ENCODE measurements at places on chromosomes 2 and 18.
A peak's percentile ranks its signal among the peaks of the same experiment; 100 is the strongest.

DNA sequence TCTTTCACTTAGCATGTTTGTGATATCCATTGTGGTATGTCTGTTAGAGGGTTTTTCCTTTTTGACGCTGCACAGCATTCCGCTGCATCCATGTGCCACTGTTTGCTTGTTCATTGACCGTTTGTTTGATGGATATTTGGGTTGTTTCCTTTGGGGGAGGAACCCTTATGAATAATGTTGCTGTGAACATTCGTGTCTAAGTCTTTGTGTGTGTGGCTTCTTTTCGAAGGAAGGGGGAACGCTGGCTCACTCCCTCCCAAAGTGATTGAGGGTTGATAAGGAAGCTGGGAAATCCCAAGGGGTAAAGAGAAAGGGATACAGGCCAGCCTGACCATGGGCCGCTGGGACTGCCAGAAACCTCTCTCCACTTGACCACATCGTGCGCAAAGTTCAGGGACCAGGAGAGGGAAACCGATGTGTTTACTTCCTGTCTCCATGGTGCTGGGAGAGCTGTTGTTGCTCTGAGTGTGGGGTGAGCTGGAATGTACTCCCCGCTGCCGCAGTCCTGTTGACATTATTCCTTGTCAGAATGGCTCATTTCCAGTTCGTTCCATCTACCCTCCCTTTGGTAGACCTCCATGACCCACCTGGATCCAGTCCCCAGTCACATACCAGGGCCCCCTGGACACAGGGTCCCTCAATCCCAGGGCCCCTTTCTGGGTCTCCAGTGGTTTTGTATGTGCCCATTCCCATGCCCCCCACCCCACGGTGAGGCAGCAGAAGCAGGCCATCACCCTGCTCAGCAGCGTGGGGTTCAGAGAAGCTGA lies 39.6 kb downstream of the HS1BP3 start:
- no peak overlapping the region for H3K4me3 ChIP-seq
- DNase-seq, result no peak
- H3K4me1 ChIP-seq, result peaks cover 55% of the 10 kb centered on the region
- H3K27me3 ChIP-seq, result no peaks in the 10 kb centered on the region

- no peak overlapping the region for H3K4me3 ChIP-seq
- H3K27me3 ChIP-seq, result no peaks in the 10 kb centered on the region
- no peaks in the 10 kb centered on the region for H3K4me1 ChIP-seq
- DNase-seq, result no peak
- peaks cover 3% of the 10 kb centered on the region for H3K36me3 ChIP-seq
These were observed 22.4 kb downstream of the NCOA1 start for GRCh38 chr2:24513281-24514071.

DNA sequence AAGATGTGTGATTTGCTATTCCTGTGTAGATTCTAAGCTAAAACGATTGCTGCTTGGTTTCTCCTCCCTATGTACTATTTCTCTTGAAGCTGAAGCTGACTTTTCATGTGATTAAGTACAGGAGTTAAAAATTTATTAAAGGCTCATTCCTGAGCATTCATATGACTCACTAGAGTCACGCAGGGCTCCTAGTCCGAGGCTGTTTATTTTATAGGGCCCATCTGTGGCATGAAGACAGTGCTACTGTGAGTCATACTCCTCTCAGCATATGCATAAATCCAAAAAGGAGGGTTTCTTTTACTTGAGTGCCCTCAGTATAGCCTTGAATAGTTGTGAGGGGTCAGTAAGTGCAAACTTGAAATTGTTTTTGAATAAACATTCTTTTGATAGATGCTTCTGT lies 378.8 kb downstream of the PTPRM start:
- no peaks in the 10 kb centered on the region for H3K27me3 ChIP-seq
- no peak overlapping the region for H3K4me3 ChIP-seq
- H3K27ac ChIP-seq, result no peak overlapping the region
- peak; percentile 41 for DNase-seq

DNA sequence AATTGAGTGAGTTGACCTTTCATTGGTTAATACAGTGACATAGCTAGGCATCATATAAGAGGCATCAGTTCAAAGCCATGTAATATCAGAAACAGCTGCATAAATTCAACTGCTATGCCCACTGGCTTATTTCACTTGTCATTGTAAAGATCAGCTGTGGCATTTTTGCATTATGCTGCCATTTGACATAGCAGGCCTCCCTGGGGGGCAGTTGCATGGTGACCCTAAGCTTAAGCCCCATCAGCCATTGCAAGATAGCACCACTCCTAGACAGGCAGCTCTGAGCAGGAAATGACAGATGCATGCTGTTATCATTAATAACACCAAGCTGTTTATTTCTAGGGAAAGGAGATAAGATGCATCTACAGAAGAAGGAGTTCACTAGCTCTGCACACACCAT lies 233.4 kb upstream of the CNTNAP5 start:
- no peaks in the 10 kb centered on the region for H3K27me3 ChIP-seq
- no peak for DNase-seq
- H3K27ac ChIP-seq, result no peak overlapping the region

DNA sequence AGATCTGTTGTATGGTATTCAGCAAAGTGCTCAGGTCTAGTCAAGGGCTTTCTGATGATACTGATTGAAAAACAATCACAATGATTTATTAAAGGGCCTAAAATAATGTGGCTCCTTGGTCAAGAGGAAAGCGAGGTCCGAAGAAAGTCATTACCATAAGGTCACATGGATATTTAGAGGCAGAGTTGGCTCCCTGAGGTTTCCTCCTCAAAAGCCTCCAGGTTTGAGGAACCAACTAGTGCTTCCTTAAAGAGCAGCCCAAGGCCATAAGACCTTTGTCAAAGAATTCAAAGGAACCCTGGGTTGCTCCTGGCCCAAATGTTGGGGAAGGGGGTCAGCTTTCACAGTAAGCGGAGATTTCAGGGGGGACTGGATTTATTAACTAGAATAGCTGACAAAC lies 280.7 kb upstream of the ATP5MC3 start:
- DNase-seq, result no peak
- no peak overlapping the region for H3K4me3 ChIP-seq
- H3K4me1 ChIP-seq, result no peaks in the 10 kb centered on the region
- no peaks in the 10 kb centered on the region for H3K27me3 ChIP-seq

DNA sequence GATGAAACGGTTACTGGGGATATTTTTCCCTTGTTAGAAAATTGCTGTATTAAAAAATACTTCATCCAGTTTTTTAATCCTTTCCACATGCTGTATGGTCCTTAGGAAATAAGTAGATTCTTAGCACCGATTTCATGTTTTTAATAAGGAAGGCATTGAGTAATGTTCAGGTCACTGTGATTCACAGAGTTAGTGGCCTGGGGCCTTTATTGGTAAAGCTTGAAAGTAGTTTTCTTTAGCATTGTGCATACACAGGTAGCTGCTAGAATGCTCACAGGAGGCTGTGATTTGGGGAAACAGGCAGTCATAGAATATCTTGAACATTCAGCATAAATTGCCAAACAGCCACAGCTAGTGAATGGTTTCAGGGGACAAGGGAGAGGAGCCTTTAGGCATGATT lies 79.8 kb downstream of the XRCC5 start:
- H3K27me3 ChIP-seq, result no peaks in the 10 kb centered on the region
- no peak overlapping the region for H3K4me3 ChIP-seq
- no peak overlapping the region for H3K27ac ChIP-seq
- H3K36me3 ChIP-seq, result peaks cover 73% of the 10 kb centered on the region

- no peaks in the 10 kb centered on the region for H3K27me3 ChIP-seq
- DNase-seq, result no peak
- H3K27ac ChIP-seq, result no peak overlapping the region
- H3K4me3 ChIP-seq, result no peak overlapping the region
- no peaks in the 10 kb centered on the region for H3K36me3 ChIP-seq
- H3K4me1 ChIP-seq, result peaks cover 15% of the 10 kb centered on the region
These were observed 32.8 kb downstream of the RFX8 start for GRCh38 chr2:101442042-101442666.

GRCh38 chr18:37509600-37509999 lies 56.0 kb downstream of the CELF4 start:
- H3K4me3 ChIP-seq, result no peak overlapping the region
- H3K36me3 ChIP-seq, result no peaks in the 10 kb centered on the region
- DNase-seq, result no peak
- no peaks in the 10 kb centered on the region for H3K4me1 ChIP-seq
- no peak overlapping the region for H3K27ac ChIP-seq

GRCh38 chr18:32460171-32460731 lies 10.4 kb downstream of the GAREM1 start:
- H3K27me3 ChIP-seq, result no peaks in the 10 kb centered on the region
- no peaks in the 10 kb centered on the region for H3K36me3 ChIP-seq
- no peak overlapping the region for H3K4me3 ChIP-seq
- no peaks in the 10 kb centered on the region for H3K4me1 ChIP-seq

DNA sequence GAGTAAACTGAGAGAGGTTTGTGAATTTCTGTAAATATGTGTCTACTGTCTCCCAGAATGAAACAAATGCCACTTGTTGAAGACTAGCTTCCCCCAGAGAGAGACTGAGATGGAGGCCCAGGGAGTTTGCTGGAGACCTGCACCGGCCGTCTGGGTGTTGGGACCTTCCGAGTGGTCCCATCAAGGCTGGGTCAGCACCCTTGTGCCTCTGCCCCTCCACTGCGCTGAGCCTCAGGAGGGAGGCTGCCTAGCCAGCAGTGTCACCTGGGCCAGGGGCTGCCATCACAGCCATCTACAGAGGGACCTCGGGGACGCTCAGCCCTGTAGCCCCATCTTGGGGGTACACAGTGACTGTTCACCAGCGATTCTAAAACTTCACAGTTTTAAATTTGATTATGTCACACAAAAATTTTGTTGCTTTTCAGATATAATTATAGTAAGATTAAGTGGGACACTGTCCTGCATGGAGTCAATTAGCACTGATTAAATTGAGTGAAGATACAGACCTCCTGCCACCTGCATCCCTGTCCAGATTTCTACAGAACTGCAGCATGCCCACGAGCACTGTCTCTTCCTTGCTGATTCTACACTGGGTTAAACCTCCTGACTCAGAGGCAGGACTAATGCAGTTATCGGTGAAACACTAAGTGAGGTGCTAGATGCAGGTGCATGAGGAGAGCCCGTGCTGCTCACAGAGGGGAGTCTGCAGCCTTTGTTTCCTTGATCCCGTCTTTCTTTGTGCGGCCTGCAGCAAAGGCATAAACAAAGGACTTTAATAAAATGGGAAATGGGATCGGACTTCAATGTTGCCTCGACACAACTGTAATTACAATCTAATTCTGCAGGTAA lies 50.5 kb downstream of the TMEM18 start:
- no peak for DNase-seq
- peaks cover 7% of the 10 kb centered on the region for H3K4me1 ChIP-seq
- H3K36me3 ChIP-seq, result no peaks in the 10 kb centered on the region

DNA sequence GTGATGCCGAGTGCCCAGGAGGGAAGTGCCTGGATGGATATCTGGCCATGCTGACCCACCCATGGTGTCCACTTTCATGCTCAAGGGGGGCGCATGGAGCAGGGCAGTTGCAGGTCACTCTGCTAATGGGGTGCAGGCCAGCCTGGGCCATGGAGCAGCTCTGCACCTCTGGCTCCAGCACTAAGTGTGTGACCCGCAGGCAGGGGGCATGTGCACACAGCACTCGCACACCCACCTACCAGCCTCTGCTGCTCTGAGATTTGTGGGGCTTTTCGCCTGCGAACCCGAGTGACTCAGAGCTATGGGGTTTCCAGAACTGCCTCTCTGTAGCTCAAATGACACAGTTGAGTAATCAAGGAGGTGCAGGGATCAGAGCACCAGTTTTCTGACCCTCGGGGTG lies 66.2 kb downstream of the CYP26B1 start:
- H3K4me3 ChIP-seq, result no peak overlapping the region
- no peaks in the 10 kb centered on the region for H3K4me1 ChIP-seq
- H3K27ac ChIP-seq, result no peak overlapping the region
- no peaks in the 10 kb centered on the region for H3K36me3 ChIP-seq
- DNase-seq, result no peak

GRCh38 chr2:165182029-165182428 lies 21.8 kb downstream of the SCN3A start:
- no peaks in the 10 kb centered on the region for H3K36me3 ChIP-seq
- H3K27me3 ChIP-seq, result no peaks in the 10 kb centered on the region
- no peak for DNase-seq
- no peak overlapping the region for H3K4me3 ChIP-seq
- H3K4me1 ChIP-seq, result no peaks in the 10 kb centered on the region
- H3K27ac ChIP-seq, result no peak overlapping the region

DNA sequence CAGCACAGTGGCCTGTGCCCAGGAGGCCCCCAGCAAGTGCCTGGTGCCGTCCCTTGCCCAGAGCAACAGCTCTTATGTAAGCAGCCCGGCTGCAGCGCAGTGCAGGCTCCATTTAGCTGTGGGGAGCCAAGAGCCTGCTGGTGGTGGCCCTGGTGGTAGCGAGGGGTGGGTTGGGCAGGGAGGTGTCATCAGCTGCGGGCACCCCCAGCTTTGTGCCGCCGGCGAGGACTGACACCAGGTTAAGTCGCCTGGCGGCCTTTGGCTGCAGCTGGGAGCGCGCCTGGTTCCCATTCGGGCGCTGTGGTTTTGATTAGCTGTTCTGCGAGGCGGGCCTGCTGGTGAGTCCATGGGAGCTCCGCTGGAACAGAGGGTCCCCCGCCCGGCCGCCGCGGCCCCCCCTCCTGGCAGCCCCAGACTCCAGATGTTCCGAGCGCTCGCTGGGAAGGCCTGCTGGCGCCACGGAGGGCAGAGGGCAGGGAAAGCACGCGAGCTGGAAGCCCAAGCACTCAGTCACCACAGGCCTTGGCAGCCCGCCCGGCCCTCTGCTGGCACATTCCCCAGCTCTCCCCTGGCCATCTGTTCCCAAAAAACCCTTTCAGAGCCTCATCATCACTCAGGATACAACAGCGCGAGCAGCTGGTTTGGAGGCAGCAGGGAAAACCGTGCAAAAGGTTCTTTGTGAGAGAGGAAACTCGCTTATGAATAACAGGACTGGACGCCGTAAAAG lies 18.4 kb downstream of the ATOH8 start:
- peak overlapping the region; percentile 27 for H3K4me3 ChIP-seq
- peaks cover 70% of the 10 kb centered on the region for H3K36me3 ChIP-seq
- peak; percentile 100 for DNase-seq
- H3K4me1 ChIP-seq, result peaks cover 72% of the 10 kb centered on the region
- peak overlapping the region; percentile 97 for H3K27ac ChIP-seq

DNA sequence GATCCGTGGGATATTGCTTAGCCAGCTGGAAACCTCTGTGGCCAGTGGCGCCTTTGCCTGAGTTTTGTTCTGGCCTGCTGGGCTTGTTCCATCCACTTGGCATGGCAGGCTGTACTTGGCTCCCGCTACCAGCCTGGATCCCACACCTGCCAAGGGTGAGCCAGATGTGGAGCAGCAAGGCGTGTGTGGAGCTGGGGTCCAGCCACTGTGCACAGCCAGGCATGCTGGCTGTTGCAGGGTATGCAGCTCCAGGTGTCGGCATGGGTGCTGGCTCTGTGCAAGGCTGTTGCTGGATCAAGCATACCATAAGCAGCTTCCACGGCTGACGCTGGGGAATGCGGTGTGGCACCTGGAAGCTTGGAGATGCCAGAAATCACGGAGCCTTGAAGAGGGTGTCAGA lies 34.5 kb downstream of the PTPN4 start:
- no peak for DNase-seq
- no peak overlapping the region for H3K27ac ChIP-seq
- H3K27me3 ChIP-seq, result no peaks in the 10 kb centered on the region
- H3K4me1 ChIP-seq, result no peaks in the 10 kb centered on the region
- no peak overlapping the region for H3K4me3 ChIP-seq
- H3K36me3 ChIP-seq, result no peaks in the 10 kb centered on the region
